ENCODE measurements at places on chromosomes 2 and 18.

- DNase-seq: no peak
Observed at GRCh38 chr2:25405611-25406295, 64.0 kb upstream of the DNMT3A start.

- no peak for DNase-seq
Observed at GRCh38 chr2:217942731-217943335, 60.0 kb downstream of the TNS1 start.

GRCh38 chr2:222284466-222284865 lies 14.3 kb downstream of the PAX3 start:
- no peak for DNase-seq

- no peak for DNase-seq
Observed at GRCh38 chr2:101135412-101136296, 15.5 kb downstream of the TBC1D8 start.

DNA sequence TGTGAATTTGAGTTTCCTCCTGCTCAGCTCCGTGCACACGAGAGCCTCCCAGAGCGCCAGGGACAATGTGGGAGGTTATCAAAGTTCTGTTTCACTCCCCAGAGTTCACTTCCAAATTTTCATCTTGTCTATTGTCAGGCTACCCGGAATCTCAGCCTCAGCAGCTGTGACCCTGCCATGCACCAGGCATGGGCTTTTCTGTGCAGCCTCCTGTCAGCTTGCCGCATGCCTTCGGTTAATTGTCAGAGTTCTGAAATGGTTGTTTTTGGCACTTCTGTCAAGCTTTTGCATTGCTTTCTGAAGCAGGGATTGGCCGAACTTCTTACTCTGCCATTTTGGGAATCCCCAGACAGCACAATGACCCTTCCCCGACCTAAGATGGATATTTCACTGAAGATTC lies 60.4 kb downstream of the SH3YL1 start:
- DNase-seq: no peak

- DNase-seq: no peak
Observed at GRCh38 chr2:100537918-100538317, 24.9 kb upstream of the PDCL3 start.

DNA sequence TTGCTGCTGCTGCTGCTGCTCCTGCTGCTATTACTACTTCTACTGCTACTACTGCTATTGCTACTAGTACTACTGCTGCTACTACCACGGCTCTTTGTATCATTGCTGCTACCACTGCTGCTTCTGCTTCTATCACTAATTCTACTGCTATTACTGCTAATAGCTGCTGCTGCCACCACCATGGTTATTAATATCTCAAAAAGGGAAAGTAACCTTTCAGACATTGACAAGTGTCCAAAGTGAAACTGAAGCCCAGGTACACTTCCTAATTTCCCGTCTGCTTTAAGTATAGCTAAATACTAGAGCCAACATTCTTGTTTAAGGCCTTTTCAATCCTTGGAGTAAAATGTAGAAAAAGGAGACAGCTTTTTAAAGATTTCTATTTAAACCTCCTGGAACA lies 45.4 kb upstream of the EHBP1 start:
- no peak for DNase-seq

DNA sequence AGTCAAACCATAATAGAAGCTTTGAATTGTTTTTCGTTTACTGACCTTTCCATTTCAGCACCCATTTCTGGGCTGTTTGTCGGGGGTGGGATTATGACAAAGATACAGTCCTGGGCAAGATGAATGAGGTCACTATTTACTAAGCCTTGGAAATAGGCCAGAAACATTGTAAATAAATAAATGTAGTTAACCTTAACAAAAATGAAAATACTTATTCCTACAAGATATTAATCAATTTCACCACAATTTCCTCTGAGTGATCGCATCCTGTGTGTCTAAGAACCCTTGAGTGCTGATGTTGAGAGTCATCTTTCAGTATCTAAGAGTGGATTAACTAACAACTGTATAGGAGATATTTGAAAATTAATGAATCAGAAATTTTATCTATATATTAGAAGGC lies 14.0 kb downstream of the ITGA4 start:
- DNase-seq: no peak

GRCh38 chr2:216943109-216943508 lies 83.2 kb upstream of the TNP1 start:
- no peak for DNase-seq

DNA sequence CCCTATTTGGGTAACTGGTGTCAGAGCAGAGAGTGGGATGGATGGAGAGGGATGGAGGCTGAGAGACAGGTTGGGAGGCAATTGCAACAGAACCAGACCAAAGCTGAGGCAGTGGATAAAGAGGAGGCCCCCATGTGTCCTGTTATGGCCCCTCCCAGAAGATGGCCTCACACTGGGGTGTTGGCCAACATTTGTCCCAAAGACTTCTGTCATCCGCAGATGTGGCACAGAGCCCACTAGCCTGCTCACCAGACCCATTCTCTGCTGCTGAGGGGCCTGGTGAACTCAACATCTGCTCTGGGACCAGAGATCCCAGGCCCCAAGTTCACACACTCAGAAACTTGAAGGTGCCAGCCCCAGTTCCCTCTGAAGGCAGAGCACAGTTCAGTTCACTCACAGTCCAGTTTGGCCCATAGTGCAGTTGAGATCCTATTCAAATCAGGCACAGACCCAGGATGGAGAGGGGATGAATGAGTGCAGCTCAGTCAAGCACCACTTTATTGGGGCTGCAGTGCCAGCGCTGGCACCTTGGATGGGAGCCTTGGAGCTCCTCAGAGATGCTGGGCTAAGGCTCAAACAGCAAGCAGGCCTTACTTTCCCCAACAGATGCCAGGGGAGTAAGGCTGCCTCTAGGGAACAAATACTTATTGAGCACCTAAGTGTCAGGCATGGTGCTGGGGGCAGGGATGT lies 189.2 kb downstream of the ZBTB7C start:
- no peak for DNase-seq

GRCh38 chr2:24273598-24273997 lies 86.7 kb downstream of the ITSN2 start:
- no peak for DNase-seq

DNA sequence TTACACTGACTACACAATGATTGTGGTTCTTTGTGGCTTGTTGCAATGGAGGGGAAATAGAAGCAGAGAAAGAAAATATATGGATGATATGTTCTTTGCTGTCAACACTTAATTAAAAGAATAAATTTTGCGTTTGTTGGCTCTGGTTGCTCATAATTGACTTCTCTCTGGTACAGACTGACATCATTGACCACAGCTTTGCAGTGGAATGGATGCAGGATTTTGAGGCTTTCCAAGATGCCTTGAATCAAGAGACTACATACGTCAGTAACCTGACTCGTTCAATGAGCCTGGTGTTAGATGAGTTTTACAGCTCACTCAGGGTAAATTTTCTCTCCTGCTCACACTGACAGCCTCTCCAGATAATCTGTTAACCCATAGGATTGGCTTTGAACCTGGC lies 9.9 kb downstream of the GPN1 start:
- no peak for DNase-seq

DNA sequence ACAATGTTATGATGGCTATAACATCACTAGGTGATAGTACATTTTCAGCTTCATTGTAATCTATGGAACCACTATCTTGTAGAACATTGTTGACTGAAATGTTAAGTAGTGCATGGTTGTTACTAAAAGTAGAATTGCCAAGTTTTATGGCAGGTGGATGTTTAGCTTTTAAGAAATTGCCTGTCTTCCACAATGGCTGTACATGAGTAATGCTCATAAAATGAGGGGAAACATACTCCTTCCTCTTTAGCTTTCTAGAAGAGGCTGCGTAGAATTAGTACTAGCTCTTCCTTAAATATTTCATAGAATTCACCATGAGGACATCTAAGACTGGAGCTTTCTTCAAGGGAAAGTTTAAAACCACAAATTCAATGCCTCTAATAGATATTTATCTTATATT lies 161.0 kb downstream of the TPGS2 start:
- DNase-seq: no peak

DNA sequence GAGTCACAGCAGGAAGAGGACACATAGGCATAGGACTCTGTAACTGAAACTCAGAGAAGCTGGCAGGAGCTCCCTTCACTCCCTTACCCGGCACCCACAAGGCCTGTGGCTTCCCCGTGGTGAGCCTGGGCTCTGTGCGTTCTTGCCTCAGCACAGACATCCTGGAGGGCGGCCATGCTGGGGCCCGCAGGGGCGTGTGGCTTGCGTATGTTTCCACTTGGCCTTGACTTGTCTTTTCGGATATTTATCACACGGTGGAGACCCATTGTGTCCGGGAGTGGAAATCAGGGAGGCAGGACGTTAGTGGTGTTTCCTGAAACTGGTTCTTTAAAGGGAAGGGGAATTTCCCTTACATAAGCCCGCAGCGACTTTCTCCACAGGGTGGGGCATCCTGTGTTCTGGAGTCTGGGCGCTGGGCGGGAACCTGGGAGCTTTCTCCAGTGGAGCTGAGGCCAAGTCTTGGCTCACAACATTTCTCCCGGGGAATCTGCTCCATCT lies 49.9 kb upstream of the EML6 start:
- no peak for DNase-seq

- DNase-seq: no peak
Observed at GRCh38 chr2:152395103-152395502, 60.1 kb downstream of the FMNL2 start.

DNA sequence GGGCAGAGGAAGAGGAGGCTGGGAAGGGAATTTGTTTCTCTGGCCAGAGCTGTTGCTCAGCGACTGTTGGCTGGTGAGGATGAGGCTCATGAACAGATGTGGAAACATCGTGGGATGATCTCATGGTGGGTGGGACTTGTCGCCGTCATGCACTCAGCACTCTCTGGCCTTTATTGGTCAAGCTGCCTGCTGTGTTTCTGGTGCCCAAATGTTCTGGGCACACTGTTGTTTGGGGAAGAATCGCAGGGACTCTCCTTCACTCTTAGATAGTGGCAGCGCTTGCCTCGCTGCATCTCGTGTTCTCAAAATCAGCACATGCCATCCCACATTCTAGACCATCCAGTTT lies 145.6 kb downstream of the AGAP1 start:
- DNase-seq: no peak

DNA sequence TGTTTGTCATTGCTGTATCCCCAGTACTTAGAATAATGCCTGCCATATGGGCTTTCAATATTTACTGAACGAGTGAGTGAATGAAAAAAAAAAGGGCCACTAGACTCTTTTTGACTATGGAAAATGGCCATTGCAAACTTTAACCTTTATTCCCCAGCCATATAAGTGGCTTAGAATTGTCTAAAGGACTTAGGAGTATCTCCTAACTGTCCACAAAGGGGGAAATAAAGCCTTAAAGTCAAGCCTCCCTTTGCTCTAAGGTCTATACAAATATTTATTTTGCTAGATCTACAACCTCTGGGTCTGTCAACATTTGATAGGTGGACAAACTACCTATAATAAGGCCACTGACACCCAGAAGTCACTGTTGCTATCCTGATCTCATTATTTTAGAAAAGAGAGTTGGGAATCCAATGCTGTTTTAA lies 25.7 kb downstream of the UPP2 start:
- no peak for DNase-seq

DNA sequence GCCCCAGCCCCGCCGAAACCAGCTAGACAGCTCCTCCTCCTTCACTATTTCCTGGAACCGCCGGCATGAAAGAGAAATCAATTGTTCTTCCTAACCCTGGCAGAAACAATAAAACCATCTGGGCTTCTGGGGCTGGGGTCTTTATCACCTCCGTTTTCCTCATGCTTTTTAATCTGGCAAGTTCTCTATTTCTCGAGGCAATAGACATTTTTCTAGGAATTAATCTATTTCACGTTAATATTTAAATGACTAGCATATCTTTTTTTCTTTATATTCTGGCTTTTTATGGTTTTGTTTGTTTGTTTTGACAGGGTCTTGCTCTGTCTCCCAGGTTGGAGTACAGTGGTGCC lies 1.4 kb upstream of the KIF1A start:
- no peak for DNase-seq

DNA sequence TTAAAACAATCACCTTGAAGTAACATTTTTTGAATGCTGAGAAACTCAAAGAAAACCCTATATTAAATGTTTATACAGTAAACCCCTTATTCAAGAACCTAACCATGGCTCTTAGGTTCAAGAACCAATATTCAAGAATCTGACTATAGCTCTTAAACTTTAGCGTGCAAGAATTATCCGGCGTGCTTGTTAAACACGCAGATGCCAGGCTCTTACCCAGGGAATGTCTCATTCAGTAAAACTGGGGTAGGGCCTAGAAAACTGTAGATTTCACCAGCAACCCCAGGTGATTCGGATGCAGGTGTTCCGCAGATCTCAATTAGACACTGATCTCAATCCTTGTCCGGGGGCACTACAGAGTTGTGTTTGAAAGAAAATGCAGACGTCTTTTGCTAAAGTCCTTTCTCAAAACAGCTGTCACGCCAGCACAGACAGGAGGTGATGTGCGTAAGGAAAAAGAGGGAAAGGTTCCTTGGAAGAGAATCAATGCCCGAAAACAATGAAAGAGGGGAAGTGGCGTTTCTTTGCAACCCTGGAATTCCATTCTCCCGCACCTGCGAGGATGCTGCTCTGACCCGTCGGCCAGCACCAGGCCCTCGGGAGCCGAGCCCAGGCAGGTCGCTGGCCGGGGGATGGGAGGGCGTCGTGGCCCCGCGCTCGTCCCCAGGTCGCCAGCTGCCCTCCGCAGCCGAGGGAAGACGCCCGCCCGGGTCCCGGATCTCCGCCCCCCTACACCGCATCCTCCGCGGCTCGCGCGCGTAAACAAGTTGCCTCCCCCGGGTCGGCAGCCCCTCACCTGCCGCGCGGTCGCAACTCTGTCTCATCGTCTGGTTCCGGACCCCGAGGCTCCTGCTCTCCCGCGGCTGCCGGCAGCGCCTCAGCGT lies 851 bp downstream of the EIF2AK3 start:
- DNase-seq: peak; percentile 11

GRCh38 chr2:191738003-191738402 lies 60.1 kb downstream of the NABP1 start:
- no peak for DNase-seq

GRCh38 chr18:51039138-51040112 lies 9.4 kb downstream of the SMAD4 start:
- no peak for DNase-seq

DNA sequence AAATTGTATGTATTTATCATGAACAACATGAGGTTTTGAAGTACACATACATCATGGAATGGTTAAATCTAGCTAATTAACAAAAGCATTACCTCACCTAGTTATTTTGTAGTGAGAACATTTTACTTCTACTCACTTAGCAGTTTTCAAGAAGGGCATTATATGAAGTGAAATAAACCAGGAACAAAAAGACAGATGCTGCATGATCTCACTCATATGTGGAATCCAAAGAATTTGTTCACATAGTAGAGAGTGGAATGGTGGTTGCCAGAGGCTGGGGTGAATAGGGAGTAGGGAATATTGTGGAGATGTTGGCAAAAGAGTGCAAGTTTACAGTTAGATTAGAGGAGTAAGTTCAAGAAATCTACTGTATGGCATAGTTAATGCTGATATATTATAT lies 292.0 kb downstream of the ASXL3 start:
- no peak for DNase-seq

DNA sequence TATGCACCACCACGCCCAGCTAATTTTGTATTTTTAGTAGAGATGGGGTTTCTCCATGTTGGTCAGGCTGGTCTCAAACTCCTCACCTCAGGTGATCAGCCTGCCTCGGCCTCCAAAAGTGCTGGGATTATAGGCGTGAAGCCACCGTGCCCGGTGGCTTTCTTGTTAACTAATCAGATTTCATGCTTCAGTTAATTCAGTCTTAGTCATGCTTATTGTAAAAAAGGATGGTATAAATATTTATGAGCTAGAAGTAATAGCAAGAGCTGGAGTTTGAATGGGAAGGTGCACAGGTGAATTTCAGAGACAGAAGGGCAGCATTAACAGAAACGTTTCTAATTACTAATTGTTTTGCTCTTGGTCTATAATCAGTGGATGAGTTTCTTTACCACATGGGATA lies 10.3 kb downstream of the GEMIN6 start:
- no peak for DNase-seq

- peak; percentile 65 for DNase-seq
Observed at GRCh38 chr2:84904717-84905174, 710 bp upstream of the TMSB10 start.

Measured in HTR-8/SVneo (cell line).